ENCODE measurements at places on chromosomes 1 and 21.

DNA sequence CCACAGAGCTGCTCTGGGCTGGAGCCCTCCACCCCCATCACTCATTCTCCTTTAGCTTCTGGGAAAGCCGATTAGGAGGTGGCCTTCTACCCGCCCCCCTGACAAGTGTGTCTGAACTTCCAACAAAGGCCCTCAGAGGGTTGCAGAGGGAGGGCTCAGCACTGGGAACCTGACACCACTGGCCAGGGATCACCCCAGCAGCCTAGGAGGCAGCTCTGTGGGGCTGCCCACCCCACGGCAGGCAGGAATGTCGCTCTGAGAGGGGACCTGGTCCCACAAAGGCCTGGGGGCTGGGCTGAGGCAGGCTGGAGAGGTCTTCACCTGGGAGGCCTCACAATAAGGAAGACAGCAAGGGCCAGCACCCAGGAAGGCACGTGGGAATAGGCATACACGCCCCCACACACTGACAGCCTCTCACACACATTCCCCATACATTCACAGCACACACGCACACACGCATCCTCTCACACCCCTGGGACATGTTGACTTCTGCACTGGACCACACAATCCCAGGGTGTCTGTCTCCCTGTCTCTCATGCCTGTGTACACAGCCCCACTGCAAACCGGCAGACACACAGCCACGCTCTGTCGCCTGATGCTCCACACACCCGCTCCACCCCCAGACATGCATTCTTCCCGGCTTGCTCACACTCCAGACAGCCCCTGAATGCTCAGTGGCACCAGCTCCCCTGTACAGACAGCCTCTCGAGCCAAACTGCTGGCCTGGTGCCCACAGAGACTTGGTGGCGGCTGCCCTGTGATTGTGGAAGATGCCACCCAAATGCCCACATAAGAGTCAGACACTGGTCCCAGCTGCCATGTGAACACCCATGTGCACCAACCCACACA is 30.7 kb downstream of the DMBX1 start:
- no peak for DNase-seq

- no peak for DNase-seq
Observed at GRCh38 chr1:907611-908451, 15.9 kb upstream of the SAMD11 start.

DNA sequence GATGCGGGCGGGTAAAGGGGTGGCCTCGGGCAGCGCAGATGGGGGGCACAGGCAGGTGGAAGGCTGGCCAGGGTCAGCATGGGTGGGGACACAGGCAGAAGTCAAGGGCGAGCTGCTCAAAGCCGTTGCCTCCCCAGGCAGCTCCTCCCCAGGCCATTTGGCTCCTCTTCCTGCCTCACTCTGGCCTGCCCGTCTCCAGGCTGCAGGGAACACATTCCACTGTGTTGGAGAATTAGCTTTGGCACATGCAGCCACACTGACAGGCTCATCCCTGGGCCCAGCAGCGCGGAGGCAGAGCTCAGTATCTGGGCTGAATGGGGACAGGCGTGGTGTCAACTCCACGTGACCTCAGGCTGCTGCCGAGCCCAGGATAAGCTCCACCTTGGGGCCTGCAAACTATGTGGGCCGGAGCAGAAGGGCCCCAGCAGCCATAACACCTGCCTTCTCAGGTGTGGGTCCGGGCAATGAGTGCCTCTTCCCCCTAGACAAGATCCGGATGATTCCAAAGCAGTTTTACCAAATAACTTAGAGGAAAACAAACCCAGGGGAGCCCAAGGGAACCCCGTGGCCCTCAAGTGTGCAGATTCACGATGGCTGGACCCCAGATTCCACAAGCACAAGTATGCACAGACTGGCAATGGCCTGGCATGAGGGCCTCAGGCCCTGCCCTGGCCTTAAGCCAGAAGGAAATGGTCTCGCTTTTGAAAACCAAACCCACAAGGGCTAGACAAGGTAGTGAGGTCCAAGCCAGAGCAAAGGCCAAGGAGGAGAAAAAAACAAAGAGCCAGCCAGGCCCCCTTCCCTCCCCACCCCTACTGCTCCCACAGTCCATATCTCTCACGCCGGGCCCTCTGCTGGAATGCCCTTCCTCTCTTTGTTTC is 40.2 kb downstream of the HSPG2 start:
- no peak for DNase-seq

GRCh38 chr1:198612471-198613260 is 26.2 kb upstream of the PTPRC start:
- no peak for DNase-seq

DNA sequence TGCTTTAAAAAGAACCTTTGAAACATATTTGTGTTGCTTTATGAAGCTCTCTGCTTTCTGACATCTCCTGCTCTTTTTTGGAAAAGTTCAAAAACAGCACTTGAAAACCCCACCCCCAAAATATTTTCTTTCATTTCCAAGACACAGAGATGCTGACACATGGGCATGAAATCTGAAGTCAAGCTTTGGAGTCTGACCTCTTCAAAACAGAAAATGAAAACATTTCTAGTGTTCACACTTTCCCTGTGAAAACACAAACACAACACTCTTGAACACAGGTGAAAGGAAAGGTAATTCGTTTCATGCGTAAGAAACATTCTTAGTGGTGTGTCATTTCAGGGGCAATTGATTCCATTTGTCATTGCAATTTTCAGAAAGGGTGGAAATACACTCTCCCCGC is 10.8 kb downstream of the NGF start:
- no peak for DNase-seq

- no peak for DNase-seq
Observed at GRCh38 chr1:38005195-38006007, at the start of gene FHL3. FHL3 (minus strand) TSS chr1:38005514; CDS start chr1:37999412, 6,102 bp downstream.

DNA sequence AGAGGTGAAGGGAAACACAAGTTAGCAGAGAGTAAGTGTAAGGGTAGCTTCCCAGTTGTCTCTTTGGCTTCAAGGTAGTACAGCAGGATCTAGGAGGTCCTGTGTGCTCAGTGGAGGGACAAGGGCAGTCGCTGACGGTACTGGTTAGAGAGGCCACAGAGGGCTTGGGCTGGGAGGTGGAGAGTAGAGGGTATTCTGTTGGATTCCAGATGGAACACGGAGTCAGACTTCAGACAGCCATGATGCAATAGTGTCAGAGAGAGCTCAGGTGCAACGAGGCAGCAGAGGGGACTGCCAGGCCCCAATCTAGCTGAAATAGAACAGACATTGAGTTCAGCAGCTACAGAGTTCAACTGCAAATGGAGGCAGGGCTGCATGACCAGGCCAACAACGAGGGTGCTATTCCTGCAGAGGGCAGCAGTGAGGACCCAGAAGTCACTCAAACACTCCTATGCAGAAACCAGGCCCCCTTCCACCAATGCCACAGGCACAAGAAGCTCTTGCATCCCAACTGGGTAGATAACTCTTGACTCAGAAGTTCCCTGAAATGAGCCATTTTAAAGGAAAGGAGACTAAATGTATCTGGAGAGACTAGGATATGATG is 325.0 kb upstream of the ESRRG start:
- DNase-seq, result no peak

DNA sequence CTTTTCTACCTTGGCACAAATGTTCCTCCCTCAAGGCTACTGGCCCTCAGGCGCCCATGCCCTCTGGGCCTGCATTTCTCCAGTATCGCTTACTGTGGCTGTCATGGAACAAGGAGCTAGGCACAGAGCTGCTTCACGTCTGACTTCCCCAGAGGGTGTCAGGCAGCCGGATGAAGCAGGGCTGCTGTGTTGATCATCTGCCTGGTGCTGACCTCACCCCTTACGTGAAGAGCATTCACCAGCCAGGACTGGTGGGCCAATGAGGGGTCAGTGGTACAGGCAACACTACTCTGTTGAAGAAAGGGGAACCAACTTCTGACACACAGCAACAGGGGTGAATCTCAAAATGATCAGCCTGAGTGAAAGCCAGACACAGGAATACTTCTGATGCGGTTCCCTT is 215.5 kb upstream of the GALNT2 start:
- DNase-seq, result no peak

- no peak for DNase-seq
Observed at GRCh38 chr1:233151861-233152260, 143.7 kb downstream of the PCNX2 start.

- no peak for DNase-seq
Observed at GRCh38 chr21:31983120-31983519, 110.3 kb downstream of the HUNK start.

GRCh38 chr1:160465123-160465522 is 57.9 kb downstream of the SLAMF6 start:
- DNase-seq, result no peak

DNA sequence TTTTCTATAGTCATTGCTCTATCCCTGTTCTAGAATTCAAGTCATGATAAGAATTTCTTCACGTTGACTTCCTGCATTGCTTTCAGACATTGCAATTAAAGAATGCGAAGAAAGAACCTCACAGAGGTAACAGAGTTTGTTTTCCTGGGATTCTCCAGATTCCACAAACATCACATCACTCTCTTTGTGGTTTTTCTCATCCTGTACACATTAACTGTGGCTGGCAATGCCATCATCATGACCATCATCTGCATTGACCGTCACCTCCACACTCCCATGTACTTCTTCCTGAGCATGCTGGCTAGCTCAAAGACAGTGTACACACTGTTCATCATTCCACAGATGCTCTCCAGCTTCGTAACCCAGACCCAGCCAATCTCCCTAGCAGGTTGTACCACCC is 10.6 kb downstream of the APCS start:
- DNase-seq, result no peak

DNA sequence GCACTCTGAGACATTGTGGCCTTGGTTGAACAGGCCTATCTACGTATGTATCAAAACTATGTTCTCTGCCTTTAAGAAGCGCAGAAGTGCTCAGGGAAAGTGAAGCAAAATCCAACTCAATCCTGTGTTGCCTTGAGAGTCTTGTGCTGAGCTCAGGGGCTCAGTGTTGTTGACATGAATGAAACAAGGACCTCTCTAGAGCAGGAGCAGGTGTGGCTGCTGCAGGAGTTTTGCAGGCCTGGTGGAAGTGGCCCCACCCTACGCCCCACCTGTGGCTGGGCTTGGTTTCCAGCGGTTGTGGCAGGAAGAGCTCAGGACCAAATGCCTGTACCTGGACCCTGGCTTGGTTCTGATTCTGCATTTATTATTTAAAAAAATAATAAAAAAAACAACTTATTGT is 20.9 kb downstream of the CA6 start:
- no peak for DNase-seq

DNA sequence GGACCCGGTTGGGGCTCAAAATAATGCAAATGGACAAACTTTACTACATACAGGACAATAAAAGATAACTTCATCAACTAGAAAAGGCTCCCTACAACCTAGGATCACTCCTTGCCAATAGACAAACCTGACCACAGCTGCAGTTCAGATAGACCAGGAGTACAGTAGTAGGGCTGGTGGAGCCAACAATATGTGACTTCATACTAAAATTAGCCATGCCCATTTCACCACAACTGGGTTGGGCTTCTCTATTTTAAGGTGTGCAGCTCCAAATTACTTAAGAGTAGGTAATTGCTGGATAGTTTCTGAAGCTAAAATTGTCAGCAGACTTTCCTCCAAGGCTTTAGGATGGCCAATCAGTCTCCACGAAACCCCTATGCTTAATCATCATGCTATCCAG is 3.9 kb downstream of the DENND1B start:
- no peak for DNase-seq

DNA sequence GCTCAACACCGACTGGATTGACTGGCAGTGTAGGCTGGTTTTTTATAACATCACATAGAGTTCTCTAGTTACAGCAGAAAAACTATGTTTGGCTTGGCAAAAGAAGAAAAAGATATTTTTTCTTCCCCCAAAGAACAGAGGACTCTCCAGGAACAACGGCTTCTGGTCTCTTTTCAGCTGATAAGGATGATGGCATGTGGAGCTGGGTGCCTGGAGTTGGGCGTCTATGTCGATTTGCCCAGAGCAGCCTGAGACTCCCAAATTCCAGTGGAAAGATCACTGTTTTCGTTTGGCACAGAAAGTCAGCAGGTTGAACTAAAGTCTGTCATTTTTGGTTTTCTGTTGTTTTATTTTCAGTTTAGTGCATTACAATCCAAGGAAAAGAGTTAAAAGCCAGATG is 91.1 kb downstream of the SMYD2 start:
- no peak for DNase-seq

- no peak for DNase-seq
Observed at GRCh38 chr1:243288062-243288461, 32.2 kb downstream of the SDCCAG8 start.

GRCh38 chr1:25710583-25711347 is 89.2 kb upstream of the SELENON start:
- DNase-seq, result no peak

GRCh38 chr21:31176080-31176551 is 137.8 kb upstream of the KRTAP19-8 start:
- no peak for DNase-seq

- DNase-seq, result no peak
Observed at GRCh38 chr1:91555821-91556531, 55.3 kb downstream of the CDC7 start.

DNA sequence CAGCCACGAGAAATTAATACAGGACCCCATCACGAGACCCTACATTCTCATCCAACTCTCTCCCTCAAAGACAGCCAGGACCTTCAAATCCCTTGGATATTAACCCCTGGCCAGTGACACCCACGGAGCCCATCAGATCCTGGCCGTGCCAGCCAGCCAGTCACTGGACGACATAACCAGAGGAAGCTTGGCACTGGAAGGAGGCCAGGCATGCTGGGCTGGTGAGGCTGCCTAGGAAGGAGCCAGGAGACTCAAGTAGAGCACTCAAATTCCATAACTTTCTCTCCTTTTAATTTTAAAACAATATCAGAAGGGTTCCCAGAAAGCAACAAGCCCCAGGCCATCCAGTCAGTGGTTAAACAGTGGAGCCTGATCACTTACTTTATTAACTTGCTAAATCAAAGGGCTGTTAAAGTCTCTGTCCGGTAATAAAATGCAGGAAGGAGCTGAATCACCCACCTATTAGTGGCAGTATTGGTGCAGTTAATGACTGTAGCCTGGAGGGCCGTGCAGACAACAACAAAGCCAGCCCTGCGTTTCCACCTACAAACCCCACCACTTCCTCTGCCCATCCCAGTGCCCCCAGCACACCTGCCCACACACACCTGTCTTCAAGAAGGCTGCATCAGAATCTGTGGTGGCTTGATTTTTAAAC is 78.0 kb downstream of the HIVEP3 start:
- no peak for DNase-seq

DNA sequence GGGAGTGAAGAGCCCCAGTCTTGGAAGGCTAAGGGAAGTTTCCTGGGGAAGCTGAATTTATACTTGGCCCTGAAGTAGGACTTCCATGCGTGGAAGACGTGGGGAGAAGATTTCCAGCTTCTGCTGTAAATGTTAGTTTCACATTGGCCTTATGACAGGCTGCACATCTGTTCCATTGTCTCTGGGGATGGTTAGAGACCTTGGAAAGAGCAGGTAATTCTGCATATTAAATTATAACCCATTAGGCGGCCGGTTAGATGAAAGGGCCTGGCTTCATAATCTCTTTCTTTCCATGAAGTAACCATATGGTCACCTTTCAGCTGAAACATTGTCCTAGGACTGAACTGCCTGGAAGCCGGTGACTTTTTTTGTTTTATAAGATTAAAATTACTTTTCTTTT is 37.5 kb downstream of the DPT start:
- DNase-seq, result no peak

DNA sequence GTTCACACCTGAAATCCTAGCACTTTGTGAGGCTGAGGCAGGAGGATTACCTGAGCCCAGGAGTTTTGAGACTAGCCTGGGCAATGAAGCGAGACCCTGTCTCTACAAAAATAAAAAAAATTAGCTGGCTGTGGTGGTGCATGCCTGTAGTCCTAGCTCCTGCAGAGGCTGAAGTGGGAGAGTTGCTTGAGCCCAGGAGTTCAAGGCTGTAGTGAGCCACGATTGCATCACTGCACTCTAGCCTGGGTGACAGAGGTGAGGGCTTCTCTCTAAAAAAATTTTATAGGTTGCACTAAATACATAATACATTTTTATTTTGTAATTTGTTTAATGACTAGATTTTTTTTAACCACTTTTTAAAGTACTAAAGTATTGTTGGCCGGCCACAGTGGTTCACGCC is 6.1 kb downstream of the PARK7 start:
- no peak for DNase-seq
